ENCODE measurements at places on chromosomes 3 and 15. TPM values are rescaled to one million over a fixed set of nuclear protein-coding genes. Genes with fewer than 3 reads are reported as not detected.

- DNase-seq, result no peak
Observed at GRCh38 chr3:67462187-67462586, 192.2 kb downstream of the SUCLG2 start.

The RBP2 gene
- not detected for polyA plus RNA-seq

DNA sequence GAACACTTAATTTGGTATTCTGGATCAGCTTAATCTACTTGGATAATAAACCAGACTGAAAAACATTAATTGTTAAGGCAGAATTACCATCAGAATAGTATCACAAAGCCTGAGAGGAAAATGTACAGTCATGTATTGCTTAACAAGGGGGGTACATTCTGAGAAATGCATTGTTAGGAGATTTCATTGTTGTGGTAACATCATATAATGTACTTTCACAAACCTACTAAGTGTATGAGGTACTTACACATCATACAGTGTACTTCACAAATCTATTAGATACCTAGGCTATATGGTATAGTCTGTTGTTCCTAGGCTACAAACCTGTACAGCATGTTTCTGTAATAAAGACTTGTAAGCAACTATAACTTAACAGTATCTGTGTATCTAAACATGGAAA is 68.2 kb downstream of the NBEAL2 start:
- no peak for DNase-seq

DNA sequence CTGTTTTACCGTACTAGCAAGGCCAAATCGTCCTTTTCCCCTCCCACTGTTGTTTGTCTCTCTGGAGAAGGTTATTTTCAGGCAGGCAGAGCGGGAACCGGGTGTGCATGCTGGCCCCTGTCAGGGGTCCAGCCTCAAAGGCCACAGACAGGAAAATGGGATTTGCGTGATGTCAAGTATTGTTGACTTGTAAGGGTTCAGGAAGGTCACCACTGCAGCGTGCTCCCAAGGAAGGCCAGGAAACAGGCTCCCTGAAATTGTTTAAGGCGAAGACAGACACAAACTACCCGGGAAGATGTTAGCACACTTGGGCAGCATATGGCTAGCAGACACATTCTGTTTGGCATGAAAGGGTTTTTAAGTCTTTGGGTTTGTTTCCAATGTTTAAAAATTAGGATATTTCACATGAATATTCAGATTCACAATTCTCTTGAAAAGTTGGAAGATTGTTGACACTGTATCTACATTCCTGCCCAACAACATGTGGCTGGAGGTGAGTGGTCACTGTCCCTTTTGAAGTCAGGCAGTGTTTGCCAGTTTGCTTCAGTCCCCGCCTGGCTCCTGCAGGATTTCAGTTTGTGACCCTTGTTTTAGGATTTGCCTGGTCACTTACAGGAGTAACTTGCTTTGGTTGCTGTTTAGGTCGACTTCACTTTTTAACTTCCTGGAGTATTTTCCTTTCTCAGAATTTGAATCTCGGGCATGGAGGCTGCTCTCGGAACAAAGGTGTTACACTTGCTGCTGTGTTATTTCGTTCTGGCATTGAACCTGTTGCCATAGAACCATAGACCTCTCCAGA is 90.4 kb downstream of the BDH1 start:
- no peak for DNase-seq

DNA sequence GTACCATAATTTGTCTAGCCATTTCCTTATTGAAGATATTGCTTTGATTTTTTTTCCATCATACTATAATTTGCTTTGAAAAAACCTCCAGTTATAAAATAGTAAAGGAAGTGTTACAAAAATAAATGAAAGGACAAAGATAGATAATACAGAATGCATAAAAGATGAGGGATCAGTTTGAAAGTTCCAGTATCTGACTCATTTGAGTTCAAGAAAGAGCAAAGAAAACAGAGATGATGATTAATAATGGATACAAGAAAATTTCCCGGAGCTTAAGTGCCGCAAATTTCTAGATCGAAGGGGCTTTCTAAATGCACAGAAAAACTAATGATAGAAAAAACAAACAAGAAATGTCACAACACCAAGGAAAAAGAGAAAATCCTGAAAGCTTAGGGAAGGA is 4.3 kb downstream of the WDR48 start:
- no peak for DNase-seq
